ENCODE measurements at places on chromosomes 3 and 15.

- DNase-seq, result no peak
Observed at GRCh38 chr3:42451116-42451515, 40.7 kb upstream of the LYZL4 start.

- no peak for DNase-seq
Observed at GRCh38 chr15:38168467-38169070, 84.1 kb upstream of the SPRED1 start.

DNA sequence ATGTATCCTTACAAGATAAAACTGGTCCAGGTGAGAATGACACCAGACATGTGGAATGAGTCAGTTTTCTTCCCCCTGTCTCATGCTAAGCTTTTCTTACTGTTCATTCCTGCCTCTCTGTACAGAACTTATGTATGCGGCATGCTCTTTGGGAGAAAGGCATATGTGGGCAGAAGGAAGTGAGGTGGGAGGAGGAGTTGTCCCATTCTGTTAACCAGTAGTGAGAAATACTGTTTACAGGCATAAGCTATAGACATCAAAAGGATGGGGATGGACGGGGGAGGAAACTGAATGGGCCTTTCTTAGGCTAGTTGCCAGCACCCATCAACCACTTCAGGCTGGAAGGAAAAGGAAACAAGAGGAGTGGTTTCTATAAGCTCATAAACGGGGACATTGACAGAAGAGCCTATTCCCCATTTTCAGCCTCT lies 143.6 kb upstream of the BHLHE40 start:
- no peak for DNase-seq

- DNase-seq, result no peak
Observed at GRCh38 chr3:13715961-13716360, 163.9 kb downstream of the WNT7A start.

GRCh38 chr3:182722907-182723306 lies 70.4 kb upstream of the ATP11B start:
- no peak for DNase-seq

DNA sequence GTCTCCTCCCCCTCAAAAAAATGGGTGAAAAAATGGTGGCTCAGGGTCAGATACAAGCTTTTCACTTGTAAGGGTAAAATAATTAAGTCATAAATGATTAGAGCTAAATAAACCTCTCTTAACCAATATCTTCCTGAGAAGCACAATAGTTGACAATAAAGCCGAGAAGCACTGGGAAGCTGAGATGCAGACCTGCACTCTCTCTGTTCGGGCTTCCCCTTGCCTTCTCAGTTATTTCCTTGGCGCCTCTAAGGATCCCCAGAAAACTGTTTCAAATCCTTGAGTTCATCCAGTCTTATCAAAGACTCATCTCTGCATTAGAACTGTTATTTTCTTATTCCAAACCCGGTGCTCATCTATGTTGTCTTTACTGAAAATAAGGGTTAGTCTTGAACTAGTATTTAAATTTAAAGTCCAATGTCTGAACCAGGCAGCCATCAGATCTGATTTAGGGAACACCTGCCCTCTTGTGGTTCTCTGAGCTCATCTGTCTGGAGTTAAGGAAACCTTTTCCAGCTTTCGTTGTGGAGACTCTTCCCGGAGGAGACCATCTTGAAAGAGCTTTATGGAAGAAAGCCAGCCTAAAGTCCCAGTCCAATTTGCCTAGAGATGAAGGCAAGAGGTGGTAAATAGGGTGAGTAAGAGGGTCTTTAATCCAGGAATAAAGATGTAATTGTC lies 256.4 kb upstream of the MCTP2 start:
- no peak for DNase-seq

DNA sequence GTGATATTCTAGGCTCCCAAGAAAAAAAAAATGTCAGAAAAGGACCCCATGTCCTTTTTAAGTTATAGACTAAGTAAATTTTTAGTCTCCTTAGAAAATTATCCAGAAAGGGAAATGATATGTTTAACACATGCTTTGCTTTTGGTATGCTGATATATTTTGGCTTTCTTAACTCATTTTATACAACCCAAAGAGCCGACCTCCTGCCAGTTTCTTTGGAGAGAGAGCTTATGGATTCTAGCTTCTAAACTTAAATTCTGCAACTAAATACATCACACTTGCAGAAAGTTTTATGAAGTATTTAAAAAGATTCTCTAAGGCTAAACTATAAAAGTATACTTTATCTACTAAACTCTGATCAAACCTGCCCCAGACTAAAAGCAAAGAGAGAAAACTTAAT lies 43.9 kb upstream of the ZPLD1 start:
- DNase-seq, result no peak

DNA sequence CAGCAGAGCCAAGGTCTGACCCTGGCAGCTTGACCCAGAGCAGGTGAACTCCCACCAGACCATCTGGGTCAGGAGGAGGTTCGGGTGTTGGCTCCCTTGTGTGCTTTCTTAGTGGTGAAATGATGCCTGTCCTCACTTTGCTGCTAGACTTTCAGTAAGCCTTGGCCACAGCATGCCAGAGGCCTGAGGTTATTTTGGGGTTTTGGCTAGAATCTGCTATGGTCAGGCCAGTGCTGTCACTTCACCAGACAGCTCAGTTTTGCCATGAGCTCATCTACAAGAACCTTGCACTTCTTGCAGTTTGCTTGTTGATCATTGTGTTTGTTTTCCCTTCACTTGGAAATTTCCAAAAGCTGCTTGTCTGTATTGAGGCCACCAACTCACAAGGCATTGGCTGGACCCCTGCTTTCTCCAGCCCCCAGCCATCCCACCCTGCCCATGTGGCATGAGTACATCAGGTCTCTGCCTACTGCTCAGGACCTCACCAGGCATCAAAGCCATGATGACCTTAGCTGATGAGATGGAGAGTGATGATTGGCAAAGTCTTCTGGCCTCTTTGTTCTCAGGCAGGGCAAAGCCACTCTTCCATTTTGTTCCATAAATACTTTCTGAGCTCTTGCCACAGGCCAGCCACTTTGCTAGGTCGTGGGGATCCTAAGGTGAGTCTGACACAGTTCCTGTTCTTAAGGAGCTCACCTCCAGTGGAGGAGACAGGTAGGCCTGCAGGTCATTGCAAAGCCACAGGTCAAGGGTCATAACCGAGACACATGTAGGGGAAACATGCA lies 122.6 kb downstream of the ARNT2 start:
- DNase-seq, result no peak

DNA sequence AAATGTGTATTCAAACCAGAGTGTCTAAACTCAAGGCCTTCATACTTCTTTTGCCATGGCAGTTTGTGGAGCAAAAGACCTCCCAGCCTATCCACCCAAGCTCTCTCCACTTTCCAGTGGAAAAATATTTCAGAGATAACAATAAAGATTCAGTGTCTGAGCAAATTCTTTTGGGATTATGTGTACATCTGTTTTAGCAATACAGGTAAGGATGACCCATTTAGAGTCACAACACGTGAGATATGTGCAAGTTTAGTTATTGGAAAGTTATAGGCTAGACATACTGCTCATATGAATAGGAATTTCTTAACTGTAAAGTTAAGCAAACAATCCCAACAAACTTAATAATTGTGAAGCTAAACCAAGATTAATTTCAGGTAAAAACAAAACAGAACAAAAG lies 174.5 kb upstream of the LRIG1 start:
- no peak for DNase-seq

GRCh38 chr3:29475305-29475840 lies 194.5 kb downstream of the RBMS3 start:
- no peak for DNase-seq

DNA sequence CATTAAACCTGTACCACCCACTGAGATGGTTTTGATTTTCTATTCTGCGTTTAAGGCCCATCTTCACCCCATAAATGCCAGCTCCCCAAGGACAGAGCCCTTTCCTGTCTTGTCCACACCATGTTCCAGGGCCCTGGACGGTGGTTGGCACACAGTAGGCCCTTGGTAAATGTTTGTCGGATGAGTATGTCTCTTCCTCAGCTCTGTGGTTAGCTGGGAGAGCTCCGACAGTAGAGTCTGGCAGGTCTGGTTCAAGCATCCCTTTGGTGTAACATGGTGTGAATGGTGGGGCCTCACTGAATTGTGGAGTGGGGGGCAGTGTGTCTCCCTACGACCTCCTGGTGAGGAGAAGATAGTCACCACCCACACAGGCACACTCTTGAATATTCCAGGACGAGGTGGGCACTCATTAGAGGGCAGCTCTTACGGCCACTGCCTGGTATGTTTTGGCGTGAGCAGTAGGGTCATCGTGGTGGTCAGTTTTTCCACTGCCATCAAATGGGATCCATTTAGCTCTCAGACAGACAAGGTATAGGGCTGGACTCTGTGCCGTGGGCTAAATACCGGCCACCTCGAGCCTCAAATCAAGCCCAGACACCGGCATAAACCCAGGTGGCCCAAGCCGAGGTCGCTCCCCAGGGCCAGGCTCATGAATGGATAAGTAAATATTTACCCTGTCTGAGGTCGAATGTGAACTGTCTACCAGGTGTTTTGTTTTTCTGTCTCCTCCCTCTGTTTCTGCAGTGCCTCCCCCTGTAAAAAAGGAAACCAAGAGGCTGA lies 61.3 kb downstream of the SMAD3 start:
- DNase-seq, result no peak

DNA sequence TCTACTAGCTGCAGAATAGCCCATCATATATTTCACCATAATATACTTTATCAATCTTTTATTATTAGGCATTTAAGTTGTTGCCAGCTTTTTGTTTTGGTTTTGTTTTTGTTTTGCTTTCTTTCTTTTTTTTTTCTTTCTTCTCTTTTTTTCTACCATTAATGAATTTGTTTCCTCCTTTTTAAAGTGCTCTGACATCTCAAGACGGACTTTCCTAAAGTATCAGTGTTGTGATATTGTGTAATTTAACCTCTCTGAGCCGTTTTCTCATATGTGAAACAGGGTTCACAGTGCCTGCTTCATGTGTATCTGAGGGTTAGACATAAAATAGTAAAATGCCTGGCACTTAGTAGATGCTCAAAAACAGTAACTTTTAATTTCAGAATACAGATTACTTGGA lies 109.5 kb upstream of the IL12A start:
- no peak for DNase-seq

Measured in stimulated activated CD8-positive, alpha-beta memory T cell treated with anti-CD3 and anti-CD28 coated beads, Interleukin-7, amount 100 ng/mL, for 48 hours (primary cell).